ENCODE measurements at places on chromosomes 12 and 14.

- DNase-seq: no peak
These were observed 35.3 kb upstream of the PPP1R13B start for GRCh38 chr14:103882503-103883262.

- no peak for DNase-seq
These were observed 32.5 kb upstream of the CRY1 start for GRCh38 chr12:107125833-107126232.

DNA sequence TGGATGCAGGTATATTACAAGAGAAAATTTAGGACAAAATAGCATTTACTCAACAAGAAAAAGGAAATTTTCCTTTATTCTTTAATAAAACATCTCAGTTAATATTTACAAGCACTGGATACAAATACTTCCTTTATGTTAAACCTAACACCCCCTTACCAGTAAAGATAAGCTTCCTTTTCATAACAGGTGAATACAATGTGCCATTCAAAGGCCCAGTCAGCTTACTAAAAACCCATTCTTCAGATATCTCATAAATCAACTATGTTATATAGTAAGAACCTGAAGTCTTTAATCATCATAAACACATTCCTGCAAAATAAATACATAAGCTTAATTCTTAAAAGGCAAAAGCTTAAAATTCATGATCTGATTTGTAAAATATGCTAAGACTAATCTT lies 52.6 kb downstream of the LRP6 start:
- DNase-seq: no peak

DNA sequence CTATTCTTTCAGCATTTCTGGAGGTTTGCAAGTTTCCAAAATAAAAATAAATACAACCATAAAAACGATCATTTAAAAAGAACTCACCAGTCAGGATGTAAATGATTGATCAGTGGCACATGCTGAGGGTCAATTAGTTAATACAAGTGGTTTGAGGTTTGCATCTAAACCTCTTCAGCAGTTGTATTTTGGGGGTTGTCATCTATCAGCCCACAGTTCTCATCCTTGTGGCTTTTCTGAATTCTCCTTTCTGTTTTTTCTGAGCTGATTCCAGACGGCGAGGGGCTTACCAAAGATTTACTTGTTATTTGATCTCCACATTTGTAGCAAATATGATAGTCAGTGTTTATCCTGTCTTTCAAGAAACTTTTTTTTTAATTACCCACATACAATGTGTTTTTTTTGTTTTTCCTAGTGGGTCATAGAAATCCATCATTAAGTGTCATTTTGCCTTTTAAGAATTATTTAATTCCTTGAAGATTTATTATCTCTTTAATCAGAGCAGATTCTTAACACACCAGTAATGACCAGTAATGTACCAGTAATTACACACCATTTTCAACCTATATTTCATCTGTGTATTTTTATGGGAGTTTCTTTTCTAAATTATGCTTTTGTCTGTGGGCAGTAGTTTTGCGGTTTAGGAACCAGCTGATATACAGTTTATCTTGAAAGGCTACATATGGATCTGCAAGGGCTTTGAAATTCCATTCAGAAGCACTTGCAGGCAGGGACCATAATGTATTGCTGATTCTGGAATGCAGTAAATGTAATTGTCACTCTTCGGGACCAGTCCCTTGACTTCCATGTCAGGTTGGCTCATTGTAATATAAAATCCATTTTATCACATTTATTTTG lies 56.3 kb upstream of the DAAM1 start:
- no peak for DNase-seq

All from hematopoietic multipotent progenitor cell treated with erythropoietin and hydrocortisone succinate and interleukin-3 and kit ligand, for 4 days (in vitro differentiated cells).